PC-3 (cell line): ENCODE measurements at places on chromosomes 5 and 9. TPM values are rescaled to one million over a fixed set of nuclear protein-coding genes. Genes with fewer than 3 reads are reported as not detected.

DNA sequence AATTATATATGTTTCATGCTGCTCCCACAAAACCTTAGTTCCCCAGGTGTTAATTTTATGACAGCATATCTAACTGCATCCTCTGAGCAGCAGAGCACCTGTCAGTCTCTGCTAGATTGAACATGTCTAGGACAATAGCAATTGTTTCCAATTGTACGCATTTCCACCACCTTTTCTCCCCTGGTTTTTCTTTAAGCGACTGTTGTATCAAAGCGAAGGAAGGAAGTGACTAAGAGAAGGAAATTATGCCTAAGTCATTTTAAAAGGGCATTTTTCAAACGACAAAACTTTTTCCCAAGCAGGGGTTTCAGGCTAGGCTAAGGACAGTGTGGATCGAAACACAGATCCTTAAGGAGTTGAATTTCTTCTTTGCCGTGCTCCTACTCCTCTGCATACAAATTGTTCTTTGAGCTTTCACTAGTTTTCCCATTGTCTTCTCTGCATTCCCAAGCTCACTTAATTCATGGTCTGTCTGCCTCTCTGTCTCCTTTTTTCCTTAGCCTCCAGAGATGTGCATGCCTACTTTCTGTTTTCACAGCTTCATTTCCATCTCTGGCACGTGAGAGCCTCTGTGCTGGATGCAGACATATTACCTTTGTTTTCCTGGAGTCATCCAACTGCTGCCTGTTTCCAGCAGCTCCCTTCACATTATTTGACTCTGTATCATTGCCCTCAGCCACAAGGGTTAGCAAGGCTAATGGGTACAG, 39.4 kb upstream of the STARD4 start:
- H3K4me1 ChIP-seq, result peaks cover 21% of the 10 kb centered on the region
- DNase-seq, result peak; percentile 41
- H3K27ac ChIP-seq, result peak overlapping the region; percentile 54
- H3K27me3 ChIP-seq, result no peaks in the 10 kb centered on the region

DNA sequence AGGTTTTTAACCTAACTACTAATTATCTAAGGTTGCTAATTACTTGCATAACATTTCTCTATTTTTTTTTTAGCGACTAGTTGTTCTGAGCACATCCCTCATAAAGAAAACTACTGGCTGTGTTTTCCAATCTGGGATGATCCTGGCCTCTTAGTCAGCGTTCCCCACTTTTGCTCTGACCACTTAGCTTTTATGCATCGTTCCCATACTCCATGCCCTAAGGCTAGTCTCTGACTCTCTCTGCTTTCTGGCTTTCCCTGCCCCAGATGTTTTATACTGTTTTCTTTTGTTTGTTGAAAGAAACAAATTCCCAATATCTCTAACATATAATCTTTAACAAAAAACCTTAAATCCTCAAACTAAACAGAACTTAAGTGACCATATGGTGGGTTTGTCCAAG, 217.9 kb downstream of the SPATA31D1 start:
- peaks cover 5% of the 10 kb centered on the region; the same call in 1 of the 2 replicates for H3K4me1 ChIP-seq
- H3K4me3 ChIP-seq, result no peak overlapping the region
- peak; percentile 5 for DNase-seq
- no peaks in the 10 kb centered on the region for H3K27me3 ChIP-seq
- no peaks in the 10 kb centered on the region for H3K36me3 ChIP-seq
- H3K27ac ChIP-seq, result no peak overlapping the region

DNA sequence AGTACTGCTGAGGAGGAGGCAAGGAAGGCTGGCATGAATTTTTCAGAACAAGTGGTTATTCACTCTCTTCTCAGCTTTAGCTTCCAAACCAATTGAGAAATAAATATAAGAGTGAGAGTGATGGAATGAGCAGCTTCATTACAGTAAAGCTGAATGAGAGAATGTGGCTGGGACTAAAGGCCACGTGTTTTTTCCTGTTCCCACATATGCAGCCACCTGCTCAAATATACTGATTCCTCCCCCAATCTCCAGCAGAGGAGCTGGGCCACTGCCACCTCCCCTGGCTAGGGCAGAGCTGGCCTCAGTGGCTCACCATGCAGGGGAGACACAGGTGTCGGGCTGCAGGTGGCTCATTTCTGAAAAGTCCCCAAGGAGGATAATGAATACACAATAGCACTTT, 1505.3 kb upstream of the WWC1 start:
- no peaks in the 10 kb centered on the region for H3K4me1 ChIP-seq
- no peak overlapping the region for H3K4me3 ChIP-seq
- no peak for DNase-seq
- no peaks in the 10 kb centered on the region for H3K27me3 ChIP-seq
- H3K27ac ChIP-seq, result no peak overlapping the region
- no peaks in the 10 kb centered on the region for H3K36me3 ChIP-seq

- H3K27ac ChIP-seq, result peak overlapping the region; percentile 84
- no peak overlapping the region for H3K4me3 ChIP-seq
- no peaks in the 10 kb centered on the region for H3K27me3 ChIP-seq
- no peaks in the 10 kb centered on the region for H3K36me3 ChIP-seq
- peak; percentile 89 for DNase-seq
- peaks cover 35% of the 10 kb centered on the region for H3K4me1 ChIP-seq
These were observed 89.7 kb upstream of the OSMR start for GRCh38 chr5:38756068-38756467.

- H3K4me3 ChIP-seq, result peak overlapping the region; percentile 69
- peak; percentile 91 for DNase-seq
- H3K4me1 ChIP-seq, result peaks cover 43% of the 10 kb centered on the region
- no peaks in the 10 kb centered on the region for H3K36me3 ChIP-seq
- H3K27ac ChIP-seq, result peak overlapping the region; percentile 68
- peaks cover 16% of the 10 kb centered on the region for H3K27me3 ChIP-seq
These were observed 2.8 kb downstream of the NPR3 start for GRCh38 chr5:32713770-32714381.

GRCh38 chr5:95739857-95740256, 8.7 kb downstream of the RHOBTB3 start:
- peaks cover 6% of the 10 kb centered on the region for H3K4me1 ChIP-seq
- H3K4me3 ChIP-seq, result no peak overlapping the region
- no peak overlapping the region for H3K27ac ChIP-seq

- no peak overlapping the region for H3K27ac ChIP-seq
- DNase-seq, result no peak
- peaks cover 31% of the 10 kb centered on the region for H3K36me3 ChIP-seq
- no peaks in the 10 kb centered on the region for H3K27me3 ChIP-seq
- no peaks in the 10 kb centered on the region for H3K4me1 ChIP-seq
These were observed 8.9 kb downstream of the SRP19 start for GRCh38 chr5:112869948-112870347.

Gene ANKRD31
- total RNA-seq, result 0.12 and 0.26 TPM in 2 replicates

Gene TERT
- total RNA-seq, result 0.80 and 1.2 TPM in 2 replicates
